ENCODE measurements at places on chromosomes 2 and 18.

DNA sequence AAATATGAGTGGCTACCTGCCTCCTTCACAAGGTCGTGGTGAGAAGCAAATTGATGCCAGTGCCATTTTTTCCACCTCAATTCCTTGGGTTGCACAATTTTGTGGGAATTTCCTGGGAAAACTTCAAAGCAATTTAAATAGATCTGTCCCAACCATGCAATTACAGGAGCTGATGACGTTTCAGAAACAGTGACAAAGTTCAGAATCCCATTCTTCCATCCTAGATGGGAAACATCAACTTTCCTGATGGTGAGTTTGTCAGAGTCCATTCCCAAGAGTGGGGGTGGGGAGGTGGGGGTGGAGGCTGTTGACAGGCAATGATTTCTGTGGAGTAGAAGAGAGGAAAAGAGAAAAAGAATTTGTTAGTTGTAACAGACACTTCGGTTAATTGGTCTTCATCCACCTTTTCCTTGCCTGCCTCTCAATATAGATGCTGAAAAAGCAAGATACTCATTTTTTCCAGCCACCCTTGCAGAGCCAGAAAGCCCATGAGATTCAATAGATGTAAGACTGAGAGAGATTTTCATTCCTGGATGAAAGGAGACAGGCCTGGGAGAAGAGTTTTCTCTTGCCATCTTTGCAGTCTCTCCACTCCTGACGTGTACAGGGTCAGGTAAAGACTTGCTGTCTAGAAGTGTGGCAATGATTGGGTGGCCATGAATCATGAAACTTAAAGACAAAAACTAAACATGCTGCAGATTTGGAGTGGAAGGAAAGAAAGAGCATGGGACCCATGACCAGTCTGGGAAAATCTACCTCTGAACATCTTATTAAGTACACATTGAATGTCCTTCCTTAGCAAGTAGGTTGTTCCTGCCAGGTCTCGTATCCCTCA is 47.3 kb downstream of the SOCS6 start:
- no peak for DNase-seq

DNA sequence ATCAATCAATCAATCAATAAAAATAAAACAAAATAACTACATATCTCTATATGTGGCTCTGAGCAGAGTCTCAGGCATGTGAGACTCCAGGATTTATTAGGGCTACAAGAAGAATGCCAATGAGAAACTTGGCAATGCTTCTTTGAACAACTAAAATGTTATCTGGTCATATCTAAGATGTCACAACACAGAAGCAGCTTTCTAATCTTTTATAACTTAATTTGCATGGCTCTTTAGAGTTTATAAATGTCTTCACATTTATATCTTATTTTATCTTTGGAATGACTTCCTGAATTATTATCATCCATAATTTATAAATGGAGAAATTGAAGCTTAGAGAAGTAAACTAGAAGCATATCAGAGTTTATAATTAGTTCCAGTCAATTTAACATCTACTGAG is 14.9 kb upstream of the MAP4K3 start:
- DNase-seq = no peak

GRCh38 chr2:97742381-97742847 is 29.0 kb downstream of the ZAP70 start:
- DNase-seq = no peak

GRCh38 chr2:38648107-38648761 is 17.7 kb upstream of the GALM start:
- no peak for DNase-seq

- DNase-seq = no peak
Measured at GRCh38 chr2:109419960-109420370, 193.8 kb downstream of the SEPTIN10 start.

- no peak for DNase-seq
Measured at GRCh38 chr2:186980117-186980442, 131.1 kb upstream of the ZSWIM2 start.

GRCh38 chr2:236768393-236769140 is 198.9 kb downstream of the ACKR3 start:
- DNase-seq = no peak

DNA sequence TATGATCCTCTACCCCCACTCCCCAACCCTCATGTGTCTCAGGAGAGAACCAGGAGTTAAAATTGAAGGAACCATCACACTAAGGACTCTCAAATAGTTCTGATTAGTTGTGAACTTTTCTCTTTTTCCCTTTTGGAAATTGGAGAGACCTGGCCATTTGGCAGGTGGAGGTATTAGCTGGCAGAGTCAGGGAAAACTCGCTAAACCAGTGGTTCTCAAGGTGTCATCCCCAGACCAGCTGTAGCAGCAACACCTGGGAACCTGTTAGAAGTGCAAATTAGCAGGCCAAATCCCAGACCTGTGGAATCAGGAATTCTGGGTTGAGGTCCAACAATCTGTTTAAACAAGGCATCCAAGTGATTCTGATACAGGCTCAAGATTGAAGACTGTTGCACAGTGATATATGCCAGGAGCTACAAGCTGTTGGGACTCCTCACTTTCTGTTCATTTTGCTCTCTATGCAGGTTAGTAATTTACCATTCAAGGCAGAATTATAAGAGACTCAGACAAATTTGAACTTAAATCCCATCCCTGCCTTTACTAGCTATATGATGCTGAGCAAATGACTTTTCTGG is 2.8 kb upstream of the TMEM131 start:
- no peak for DNase-seq

GRCh38 chr2:143081616-143082015 is 47.6 kb upstream of the ARHGAP15 start:
- no peak for DNase-seq

- DNase-seq = no peak
Measured at GRCh38 chr2:219228911-219229304, 528 bp downstream of the ATG9A start.
